CD8-positive, alpha-beta memory T cell (primary cell): ENCODE measurements at places on chromosomes 7 and 10.
A peak's percentile ranks its signal among the peaks of the same experiment; 100 is the strongest.

DNA sequence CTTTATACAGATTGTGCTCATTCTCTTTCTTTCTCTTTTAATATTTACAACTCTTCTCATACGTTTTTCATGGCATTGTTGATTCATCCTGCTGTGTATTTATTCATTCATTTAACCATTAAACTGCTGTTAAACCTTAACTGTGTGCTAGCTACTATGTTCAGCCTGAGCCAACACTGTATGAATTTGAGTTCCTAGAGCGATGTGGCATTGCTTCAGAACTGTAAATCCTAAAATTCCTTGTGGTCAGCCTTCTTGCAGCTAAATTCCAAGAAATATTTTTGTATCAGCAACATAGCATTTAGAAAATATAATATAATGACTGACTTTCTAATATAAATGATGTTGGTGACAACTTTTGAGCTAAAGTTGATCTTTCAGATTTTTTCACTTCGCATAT lies 184.7 kb upstream of the FZD1 start:
- DNase-seq: no peak

DNA sequence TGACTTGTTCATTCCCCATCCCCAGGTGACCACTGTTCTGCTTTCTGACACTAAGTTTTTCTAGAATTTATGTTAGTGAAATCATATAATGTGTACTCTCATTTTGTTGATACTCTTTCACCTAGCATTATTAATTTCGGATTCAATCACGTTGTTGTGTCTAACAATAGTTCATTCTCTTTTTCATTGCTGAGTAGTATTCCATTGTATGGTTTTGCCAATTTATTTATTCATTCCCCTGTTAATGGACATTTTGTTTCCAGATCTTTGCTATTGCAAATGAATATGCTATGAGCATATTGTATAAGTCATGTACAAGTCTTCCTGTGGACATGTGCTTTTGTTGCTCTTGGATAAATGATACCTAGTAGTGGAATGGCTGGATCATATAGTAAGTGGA lies 146.4 kb downstream of the FAM204A start:
- DNase-seq: no peak

DNA sequence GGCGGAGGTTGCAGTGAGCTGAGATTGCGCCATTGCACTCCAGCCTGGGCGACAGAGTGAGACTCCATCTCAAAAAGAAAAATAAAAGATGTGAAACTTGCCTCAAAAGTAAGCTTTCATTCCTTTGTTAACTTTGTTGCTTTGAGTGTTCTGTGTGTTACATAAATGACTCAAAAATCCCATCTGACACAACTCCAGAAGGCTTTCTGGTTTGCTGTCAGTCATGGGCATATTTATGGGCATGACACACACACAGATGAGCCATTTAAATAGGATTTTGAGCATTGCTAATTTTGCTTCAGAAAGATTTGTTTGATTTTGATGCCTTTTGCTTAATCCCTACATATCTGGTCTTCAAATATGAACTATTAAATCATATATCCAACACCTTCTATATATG lies 82.6 kb downstream of the CACNB2 start:
- no peak for DNase-seq

GRCh38 chr10:3096149-3096548 lies 28.8 kb downstream of the PFKP start:
- no peak for DNase-seq

DNA sequence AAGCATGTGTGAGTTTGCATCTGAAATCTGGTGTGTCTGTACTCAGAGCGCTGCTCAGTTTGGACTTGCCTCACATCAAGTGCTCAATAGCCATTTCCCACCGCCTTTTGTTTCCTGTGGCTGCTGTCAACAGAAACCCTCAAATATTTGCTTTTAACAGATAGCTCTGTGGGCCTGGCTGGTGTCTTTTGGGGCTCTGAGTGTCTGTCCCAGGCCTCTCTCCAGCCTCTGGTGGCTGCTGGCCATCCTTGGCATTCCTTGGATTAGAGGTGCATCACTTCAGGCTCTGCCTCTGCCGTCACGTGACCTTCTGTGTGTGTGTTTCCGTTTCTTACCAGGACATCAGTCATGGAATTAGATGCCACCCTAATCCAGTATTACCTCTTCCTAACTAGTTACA lies 9.3 kb downstream of the YKT6 start:
- no peak for DNase-seq

GRCh38 chr10:110392868-110393740 lies 88.4 kb upstream of the SMNDC1 start:
- DNase-seq: no peak

- DNase-seq: no peak
Observed at GRCh38 chr10:70448236-70448635, 6.8 kb upstream of the NODAL start.

- peak; percentile 91 for DNase-seq
Observed at GRCh38 chr10:133394064-133394663, at the start of gene MTG1. MTG1 (plus strand) TSS chr10:133394157; CDS start chr10:133394221, 64 bp downstream.

GRCh38 chr7:68321076-68321639 lies 1277.1 kb upstream of the AUTS2 start:
- no peak for DNase-seq

- DNase-seq: no peak
Observed at GRCh38 chr7:27863880-27864279, 123.9 kb downstream of the TAX1BP1 start.

DNA sequence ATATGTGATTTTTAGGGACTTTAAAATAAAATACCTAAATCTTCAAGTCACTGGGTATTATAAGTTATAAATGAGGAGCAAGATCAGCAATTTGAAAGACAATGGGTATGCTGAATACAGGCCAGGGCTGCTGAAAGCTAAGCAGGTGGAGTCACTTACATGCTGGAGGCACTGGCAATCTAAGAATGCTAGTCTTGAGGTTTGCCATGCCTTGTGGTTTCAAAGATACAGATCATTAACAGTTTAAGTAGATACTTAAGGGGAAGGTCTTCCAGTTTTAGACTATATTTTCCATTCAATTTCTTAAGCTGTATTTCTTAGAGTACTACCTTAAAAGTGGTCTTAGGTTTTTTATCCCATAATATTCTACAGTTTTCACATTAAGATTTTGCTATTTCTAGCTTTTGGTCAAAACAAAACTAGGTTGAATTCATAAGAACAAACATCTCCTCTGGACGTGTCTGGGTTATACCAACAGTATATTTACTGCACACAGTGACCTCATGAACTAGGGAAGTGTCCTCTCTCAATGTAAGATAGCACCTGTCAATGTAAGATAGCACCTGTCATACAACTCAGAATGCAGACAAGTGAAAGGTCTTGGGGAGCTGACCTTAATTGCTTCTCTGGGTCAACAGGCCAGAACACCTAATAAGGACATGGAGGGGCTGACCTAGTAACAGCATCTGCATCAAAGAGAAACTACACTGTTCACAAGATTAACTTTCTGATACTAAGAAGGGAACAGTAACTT lies 2.0 kb downstream of the SRI start:
- DNase-seq: no peak

DNA sequence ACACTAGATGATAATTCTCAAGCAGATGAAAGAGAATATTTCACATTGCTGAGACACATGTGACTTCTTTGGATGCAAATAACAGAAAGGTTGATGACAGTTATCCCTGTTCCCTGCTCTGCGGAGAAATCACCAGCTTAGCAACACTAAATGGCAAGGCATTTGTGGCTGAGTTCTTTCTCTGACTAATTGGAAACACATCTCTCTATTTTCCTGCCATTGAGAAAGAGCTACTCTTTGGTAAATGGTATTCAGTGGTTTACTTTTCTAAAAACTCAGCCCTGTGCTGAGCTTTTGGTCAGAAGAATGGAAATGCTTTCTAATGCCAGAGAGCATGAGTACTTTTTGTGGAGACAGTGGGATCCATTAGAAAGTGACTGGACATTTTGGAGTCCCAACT lies 771.4 kb downstream of the LRMDA start:
- no peak for DNase-seq

- DNase-seq: no peak
Observed at GRCh38 chr10:44685747-44686146, 225.4 kb upstream of the TMEM72 start.

DNA sequence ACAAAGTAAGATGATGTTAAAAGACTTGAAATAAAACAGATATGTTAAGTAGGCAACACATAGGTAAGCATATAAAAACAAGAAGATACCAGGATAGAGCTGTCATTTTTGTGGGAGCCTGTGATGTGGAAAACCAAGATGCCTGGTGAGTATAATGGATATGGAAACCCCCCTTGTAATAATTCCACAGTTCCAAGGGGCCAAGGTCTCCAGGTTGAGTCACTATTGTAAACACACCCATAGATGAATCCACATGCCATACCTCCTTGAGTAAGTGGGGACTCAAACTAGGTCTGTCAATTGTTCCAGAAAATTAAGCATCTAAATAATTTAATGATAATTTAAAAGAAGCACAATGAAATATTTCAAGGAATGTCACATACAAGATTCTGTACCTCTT lies 15.9 kb downstream of the CAV1 start:
- DNase-seq: no peak

DNA sequence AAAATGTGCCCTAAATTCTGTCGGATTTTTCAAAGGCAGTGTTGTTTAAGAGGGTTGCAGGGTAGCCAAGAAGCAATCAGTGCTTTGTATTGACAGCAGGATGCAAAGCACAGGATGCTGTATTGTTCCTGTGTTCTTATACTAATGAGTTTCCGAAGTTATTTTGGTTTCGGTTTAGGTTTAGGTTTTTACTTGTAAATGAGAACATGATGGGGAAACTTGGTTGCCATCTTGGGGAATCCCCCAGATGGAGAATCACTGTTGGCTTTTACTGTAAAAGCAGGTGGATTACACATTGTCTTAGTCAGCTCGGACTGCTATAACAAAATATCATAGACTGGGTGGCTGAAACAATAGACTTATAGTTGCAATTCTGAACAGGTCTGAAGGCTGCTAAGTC lies 72.1 kb downstream of the INHBA start:
- DNase-seq: no peak

- DNase-seq: no peak
Observed at GRCh38 chr10:21092683-21093524, 195.8 kb upstream of the NEBL start.

DNA sequence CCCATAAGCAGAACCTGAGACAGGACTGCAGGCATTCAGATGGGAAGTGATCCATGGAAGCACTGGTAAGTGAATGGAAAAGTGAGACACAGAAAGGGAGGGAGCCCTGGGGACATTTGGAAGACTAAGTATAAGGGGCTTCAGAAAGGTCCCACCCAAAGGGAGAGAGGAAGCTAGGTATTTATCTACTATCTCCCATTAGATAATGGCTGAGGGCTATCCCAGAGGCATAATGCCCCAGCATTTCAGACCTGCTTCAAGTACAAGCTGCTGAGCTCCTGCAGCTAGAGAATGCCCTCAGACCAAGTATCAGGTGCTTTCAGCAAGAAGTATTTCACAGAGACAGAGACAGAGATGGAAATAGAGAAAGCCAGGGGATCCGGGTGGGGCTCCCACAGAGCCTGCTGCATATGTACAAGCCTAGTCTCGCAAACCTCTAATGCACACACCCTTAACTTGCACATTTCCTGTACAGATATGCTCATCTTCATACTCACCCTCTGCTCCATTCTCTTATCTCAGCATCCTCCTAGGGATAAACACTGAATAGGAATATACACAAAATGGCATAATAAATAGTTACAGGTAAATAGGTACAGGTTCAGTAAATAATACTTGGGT lies 20.2 kb downstream of the KDM7A start:
- DNase-seq: no peak

DNA sequence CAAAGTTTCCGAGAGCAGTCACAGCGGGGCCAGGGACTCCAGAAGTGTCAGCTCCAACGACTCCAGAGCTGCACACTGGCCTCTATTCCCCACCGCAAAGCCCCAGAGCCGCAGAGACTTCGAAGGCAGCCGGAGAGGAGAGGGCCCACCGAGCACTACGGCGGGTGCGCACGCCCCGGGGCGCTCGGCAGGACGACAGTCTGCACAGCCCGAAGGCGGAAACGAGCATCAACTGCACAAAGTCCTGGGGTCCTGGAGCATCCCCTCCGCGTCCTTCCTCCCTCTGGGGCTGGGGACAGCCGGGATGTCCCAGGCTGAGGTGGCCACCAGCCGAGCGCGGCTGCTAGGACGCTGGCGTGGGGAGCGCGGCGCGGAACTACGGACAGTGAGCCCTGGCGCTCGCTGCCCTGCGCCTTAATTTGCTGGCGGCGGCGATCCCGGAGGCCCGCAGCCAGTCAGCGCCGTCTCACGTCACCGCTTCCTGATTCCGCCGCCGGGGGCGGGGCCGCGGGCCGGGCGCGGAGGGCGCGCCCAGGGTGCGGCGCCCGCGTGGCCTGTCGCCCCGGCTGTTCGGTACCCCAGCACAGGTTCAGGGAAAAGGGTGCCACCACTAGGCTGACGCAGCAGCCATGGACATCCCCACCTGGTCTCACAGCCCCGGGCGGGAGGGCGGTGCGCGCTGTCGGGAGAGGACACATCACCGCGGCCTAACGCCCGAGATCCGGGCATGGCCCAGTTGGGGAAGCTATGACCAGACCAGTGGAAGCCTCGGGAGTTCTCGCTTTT lies at the start of gene TBX20:
Gene TBX20 (minus strand): TSS at position 391 of the 786 bp plus-strand sequence. CDS start 480 bp downstream, outside the sequence.
- DNase-seq: no peak

GRCh38 chr7:114273218-114273617 lies 141.4 kb upstream of the FOXP2 start:
- no peak for DNase-seq

- no peak for DNase-seq
Observed at GRCh38 chr10:43605850-43606322, 352 bp upstream of the ZNF485 start.

DNA sequence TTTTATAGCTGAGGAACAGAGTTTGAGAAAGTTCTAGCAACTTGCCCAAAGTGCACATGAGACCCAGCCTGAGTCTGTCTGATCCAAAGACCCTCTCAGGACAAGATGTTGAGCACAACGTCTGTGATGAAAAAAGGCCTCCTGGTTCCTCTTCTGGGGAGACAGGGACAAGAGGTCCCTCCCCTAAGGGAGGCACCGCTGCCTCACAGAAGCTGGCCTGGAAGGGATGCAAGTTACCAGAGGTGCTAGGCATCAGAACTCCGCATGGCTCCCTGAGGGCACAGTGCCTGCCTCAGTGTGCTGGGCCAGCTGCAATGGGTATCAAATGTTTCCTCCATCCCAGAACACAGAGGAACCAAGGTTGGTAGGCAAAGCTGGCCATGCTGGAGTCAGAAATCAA lies 302.4 kb downstream of the GRID1 start:
- no peak for DNase-seq

DNA sequence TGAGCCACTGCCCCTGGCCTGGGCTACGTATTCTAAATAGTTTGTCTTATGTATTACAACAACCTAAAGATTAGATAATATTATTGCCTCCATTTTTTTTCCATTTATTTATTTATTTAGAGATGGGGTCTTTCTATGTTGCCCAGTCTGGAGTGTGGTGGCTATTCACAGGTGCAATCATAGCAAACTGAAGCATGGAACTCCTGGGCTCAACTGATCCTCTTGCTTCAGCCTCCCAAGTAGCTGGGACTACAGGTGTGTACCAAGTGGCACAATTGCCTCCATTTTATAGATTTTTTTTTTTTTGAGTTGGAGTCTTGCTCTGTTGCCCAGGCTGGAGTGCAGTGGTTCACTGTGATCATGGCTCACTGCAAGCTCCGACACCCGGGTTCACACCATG lies 6.5 kb upstream of the TRA2A start:
- DNase-seq: no peak
